ENCODE measurements at places on chromosomes 13 and 19. TPM values are rescaled to one million over a fixed set of nuclear protein-coding genes. Genes with fewer than 3 reads are reported as not detected.
A peak's percentile ranks its signal among the peaks of the same experiment; 100 is the strongest.

The THSD1 gene
- total RNA-seq: 0.58 TPM

The TTYH1 gene
- total RNA-seq: 2.3 TPM

- DNase-seq: peak; percentile 47
These were observed 29.1 kb downstream of the CERS4 start for GRCh38 chr19:8238251-8238650.

DNA sequence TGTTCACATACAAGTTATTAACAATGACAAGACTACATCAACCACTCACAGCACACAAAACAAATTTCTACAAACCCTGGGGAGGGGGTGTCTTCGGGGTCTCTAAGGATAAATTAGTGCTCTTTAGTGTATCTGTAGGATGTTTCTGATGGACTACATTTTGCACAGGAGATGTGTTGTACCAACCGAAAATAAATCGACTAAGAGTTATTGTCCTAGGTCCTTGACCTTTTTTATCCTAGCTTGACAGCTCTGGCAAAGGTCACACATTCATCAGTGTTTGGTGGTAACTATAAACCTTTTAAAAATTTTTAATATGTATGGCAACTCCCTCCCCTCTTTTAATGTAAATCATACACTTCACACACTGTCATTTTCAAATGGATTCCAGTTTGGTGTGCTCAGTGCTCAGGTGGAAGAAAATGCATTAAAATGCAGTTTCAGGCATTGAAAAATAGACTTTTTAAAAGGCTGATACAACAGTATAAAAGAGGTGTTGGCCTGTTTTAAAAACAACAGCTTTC, 7.7 kb downstream of the ZIC5 start:
- no peak for DNase-seq

DNA sequence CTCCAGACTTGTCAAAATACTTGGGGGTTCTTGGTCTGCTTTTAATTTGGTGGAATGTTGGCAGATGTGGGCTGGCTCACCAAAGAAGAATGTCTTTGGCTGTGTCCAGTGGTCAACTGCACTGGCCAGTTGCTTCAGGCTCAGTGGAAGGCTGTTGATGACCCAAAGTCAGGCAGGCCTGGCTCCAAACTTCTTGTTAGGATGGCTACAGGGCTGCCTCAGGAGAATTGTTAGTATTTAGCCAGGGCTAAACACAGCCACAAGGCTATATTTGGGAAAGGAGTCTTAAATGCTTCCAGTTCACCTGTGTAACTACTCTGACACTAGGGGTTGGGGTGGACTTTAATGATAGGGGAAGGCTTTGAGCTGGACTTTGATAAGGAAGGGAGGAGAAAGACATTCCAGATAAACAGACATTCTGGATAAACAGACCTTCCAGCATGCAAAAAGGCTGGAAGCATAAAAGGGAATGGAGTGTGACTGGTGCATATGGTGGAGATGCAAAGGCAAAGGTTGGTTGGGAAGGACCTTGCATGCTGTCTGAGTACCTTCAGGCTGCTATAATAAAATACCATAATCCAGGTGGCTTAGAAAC, 116.8 kb downstream of the FOXO1 start:
- DNase-seq: no peak

DNA sequence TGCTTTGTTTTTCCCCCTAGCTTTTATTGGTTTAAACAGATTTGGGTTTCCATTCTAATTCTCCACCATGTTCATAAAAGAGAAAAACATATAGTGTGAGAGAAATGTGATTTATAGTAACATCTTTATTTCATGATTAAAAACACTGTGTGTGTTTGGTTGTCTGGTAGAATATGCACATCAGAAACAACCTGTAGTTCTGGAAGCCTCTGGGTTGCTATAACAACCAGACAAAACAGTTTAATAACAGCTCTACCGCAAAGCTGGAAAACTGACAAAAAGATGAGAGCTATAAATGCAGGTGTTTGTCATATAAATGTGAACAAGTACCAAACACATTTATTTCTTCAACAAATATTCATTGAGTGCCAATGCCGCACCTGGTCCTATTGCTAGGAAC, 9.8 kb downstream of the KBTBD6 start:
- peak; percentile 28 for DNase-seq

Data from stomach (tissue), 19 donors.